Fibroblast of upper back skin (primary cell): ENCODE measurements at places on chromosomes 4 and X.
A peak's percentile ranks its signal among the peaks of the same experiment; 100 is the strongest.

DNA sequence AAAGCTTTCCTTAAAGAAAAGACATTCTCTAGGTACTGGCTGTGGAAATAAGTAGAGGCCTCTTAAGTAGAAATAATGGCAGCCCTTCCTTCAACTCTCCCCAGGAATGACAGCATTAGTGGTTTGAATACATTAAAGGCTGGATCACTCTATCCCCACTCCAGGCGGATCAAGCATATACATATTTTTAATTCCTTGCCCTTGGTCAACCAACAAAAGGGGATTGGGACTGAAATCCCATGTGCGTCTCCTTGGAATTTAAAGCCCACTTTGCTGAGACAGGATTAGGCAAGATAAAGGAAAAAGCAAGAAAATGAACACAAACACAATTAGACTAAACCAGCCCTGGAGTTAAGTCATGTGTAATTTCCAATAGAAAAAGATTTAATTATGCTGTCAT lies 391.3 kb downstream of the PPP1R2C start:
- no peak for DNase-seq

- no peak for DNase-seq
Measured at GRCh38 chrX:131577413-131577812, 33.5 kb downstream of the OR13H1 start.

- DNase-seq, result peak; percentile 47
Measured at GRCh38 chr4:182188622-182189021, 54.6 kb upstream of the TENM3 start.

GRCh38 chr4:8647094-8647570 lies 54.6 kb downstream of the CPZ start:
- DNase-seq, result no peak

DNA sequence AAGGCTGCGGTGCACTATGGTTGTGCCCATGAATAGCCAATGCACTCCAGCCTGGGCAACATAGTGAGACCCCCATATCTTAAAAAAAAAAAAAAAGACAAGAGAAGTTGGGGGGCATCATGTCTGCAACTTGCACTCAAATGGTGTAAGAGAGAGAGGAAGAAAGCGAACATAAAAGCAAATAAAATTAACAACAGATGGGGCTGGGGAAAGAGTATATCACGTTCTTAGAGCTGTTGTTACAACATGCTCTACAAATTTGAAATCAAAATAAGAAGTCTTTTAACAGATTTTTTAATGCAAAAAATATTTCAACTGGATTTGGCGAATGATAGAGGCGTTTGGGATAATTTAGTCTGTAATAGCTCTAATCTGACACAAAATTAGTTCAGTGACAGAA lies 144.9 kb downstream of the FNIP2 start:
- peak; percentile 52 for DNase-seq

GRCh38 chr4:53579826-53580225 lies 11.5 kb downstream of the LNX1 start:
- no peak for DNase-seq

DNA sequence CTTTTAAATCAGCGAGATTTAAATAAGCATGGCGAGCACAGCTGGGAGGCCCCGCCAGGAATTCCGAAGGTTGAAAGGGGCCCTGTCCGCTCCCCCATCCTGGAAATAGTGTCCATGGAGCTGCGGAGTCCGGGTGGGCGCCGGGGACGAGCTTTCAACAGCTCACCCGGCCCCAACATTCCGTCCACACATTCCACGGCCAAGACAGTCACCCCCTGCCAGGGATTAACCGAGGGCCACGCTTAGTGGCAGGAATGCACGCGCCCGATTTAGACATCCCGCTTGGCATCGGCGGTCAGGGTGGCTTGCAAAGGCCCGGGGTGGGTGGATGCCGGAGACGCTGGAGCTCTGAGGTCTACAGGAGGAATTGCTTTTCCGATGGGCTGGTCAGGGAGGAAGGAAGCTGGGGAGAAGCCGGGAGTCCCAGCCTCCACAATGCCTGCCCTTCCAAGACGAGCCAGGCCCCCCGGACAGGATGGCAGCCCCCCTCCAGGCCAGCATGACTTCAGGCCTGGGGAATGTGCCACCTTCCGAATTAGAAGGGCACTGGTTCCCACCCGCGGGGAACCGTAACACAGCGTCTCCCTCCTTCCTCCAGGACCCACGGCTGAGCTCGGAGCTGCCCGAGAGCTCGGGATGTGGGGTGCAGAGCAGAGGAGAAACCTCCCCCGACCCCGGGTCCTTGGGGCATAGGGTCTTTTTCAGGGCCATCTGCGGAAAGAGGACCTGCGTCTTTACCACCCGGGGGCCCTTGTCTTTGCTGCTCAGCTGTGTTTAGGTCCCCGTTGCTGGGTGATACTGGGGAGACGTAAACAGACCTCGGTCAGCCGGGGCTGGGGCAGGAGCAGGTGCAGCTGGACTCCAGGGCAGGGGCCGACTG lies 26.9 kb upstream of the PPP2R3B start:
- DNase-seq, result peak; percentile 65

DNA sequence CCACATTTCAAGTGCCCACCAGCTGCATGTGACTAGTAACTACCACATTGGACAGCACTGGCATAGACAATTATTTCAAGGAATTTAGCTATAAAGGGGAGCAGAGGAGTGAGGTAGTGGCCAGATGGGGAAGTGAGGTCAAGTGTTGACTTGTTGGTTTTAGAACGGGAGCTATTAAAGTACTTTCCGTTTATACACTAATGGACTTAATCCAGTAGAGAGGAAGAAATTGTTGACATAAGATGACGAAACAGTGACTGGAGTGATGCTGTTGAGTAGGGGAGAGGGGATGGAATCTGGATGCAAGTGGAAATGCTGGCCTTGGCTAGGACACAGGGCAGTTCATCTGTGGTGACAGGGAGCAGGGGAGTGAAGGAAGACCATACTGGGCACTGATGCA lies 154.4 kb downstream of the AMMECR1 start:
- no peak for DNase-seq

DNA sequence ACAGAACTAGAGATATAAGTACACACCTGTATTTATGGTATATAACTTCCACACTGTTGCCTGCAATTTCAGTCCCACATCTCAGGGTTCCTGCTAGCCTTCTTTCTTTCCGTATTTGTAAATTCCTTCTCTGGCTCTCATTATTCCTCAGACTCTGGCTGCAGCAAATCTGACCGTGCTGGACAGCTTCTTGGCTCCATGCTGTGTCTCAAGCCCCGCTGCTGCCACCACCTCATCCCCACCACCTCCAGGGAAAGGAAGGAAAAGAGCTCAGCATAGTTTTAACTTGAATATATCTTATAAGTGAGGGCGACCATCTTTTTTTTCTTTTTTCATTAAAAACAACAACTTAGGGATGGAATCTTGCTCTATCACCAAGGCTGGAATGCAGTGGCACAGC lies 155.6 kb upstream of the CXCL13 start:
- DNase-seq, result no peak

- no peak for DNase-seq
Measured at GRCh38 chr4:48195853-48196252, 61.8 kb upstream of the TXK start.

- DNase-seq, result peak; percentile 30
Measured at GRCh38 chr4:152937336-152938236, 1.5 kb downstream of the FHDC1 start.

GRCh38 chr4:154416190-154416547 lies 75.4 kb downstream of the DCHS2 start:
- no peak for DNase-seq

DNA sequence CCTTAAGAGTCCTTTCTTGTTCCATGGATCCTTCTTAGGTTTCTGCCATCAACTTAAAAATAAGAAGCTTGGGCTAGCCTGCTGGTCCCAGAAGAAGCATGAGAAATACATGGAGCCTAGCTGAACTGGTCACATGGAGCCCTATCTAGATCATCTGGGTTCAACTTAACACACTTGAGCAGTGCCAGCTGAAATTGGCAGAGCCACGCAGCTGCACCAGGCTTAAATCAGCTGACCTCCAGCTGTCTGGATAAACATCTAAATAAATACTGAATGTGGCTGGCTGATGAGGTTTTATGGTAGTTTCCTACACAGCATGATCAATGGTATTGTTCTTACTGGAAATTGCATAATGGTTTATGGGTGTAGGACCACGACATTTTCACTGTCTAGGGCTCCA lies 598.4 kb upstream of the FAM241A start:
- DNase-seq, result no peak

DNA sequence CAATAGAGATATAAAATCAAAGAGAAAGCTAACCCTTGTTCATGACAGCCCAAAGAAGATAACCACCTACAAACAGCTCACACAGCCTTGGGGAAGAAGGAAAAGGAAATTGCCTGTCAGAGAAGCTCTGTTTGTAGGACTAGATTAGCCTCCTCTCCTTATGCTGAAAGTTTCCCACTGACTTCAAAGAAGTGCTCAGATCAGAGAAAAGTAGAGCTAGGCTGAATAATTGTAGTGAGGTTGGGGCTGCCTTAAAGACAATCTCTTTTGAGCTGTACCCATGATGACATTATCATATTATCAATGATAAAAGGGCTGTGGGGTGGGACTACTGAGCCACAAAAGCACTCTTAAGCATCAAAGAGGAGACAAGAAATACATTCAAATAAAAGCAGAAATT lies 223.0 kb upstream of the GALNT7 start:
- no peak for DNase-seq

GRCh38 chr4:98908182-98908581 lies 20.8 kb downstream of the EIF4E start:
- no peak for DNase-seq

DNA sequence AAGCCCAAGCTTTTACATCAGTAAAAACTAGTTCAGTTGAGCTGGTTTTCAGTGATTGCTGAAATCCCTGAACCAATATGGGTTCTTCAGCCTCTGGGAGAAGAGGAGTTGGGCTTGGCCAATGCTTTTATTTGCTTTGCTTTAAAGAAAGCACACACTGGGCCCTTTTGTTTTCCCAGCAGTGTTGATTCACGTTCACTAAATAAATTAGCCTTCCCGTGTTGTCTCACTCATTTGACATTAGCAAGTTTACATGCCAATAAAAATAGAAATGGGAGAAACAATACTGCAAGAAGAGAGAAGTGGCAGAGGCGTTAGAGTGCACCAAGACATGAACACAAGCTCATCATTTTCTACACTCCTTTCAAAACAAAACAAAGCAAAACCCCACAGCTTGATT lies 136.2 kb downstream of the SHROOM3 start:
- DNase-seq, result no peak

- peak; percentile 46 for DNase-seq
Measured at GRCh38 chr4:125317525-125317877, 2.7 kb downstream of the FAT4 start.

- DNase-seq, result peak; percentile 93
Measured at GRCh38 chr4:184400375-184400870, 73.9 kb downstream of the IRF2 start.

DNA sequence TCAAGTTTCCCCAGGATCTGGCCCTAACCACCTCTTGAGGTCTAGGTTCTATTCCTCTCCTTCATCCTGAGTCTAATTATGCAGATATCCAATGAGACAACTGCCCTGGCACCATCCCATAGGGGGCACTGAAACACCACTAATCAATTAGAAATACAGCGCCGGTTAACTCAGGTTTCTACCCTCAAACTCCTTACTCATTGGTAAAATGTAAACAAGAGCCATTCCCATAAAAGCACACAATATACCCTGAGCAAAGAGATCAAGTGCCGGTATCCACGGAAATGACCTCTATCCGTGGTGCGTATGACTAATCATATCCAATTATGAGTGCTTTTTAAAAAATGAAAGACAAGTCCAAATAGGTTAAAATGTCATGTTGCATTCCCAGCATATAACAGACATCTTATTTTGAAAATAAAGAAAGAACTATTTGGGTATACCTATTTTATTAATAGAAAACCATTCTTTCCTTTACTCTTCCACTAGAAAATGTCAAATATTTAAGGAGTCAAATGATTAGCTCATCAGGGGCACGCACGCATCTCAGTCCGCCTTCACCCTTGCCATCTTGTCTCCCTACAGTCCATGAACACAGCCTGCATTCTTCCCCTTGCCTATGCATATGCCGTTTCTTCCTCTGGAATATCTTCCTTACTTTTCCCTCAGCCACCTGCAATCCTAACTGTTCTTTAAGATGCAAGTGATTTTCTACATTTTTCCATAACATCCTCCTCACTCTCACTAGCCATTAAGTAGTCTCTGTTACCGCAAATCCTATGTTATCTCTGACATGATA lies 141.1 kb downstream of the MAML3 start:
- DNase-seq, result peak; percentile 72

DNA sequence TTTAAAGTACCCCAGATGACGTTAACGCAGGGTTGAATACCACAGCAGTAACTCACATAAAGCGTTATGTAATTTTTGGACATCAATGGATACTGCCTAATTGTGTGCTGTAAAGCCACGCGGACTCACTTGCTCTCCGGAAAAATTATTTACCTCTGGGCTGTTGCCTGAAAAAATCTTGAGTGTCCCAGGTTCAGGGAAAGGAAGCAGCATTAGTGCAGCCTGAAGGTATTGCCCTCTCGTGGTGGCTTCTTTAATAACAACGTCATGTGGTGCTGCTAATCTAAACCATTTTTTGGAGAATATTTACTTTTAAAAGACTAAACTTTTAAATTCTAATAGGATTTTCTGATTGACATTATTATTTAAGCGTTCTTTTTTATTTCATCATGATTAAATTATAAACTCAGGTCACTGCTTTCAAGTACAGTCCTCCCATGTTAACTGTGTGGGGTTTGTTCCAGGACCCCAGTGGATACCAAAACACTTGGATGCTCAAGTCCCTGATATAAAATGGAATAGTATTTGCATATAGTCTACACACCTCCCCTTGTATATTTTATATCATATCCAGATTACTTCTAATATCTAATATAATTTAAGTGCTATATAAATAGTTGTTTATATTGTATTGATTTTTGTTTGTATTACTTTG lies 384.8 kb downstream of the FAM133A start:
- DNase-seq, result no peak

DNA sequence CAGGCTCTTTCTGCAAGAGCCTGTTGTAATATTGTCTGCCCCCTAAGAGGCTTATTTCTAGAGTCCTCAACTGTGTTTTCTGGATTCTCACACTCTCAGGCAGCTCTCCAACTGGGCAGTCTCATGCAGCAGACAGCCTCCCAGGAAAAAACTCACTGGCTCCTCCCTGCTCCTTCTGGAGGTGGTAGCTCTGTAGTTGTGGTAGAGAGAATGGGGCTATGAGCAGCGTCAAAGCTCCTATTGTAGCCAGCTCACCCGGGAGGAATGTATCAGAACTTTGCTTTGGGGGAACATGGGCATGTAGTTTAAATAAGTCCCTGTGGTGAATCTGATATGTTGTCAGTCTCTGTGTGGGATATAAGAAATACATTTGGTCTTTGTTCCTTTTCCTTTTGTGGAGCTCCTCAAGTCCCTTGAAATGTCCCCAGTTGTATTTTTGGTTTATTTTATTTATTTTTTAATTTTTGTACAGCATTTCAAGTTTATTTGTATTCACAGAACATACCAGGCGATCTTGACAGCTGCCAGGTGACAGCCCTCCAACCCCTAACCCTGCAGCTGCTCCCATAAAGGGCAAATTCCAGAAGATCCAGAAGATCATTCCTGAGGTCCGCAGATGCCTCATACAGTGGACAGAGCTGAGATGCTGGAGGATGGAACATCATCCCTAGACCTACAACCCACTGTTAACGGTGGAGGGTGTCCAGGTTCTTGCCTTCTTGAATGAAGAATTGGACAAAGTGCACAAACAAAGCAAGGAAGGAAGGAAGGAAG lies 45.7 kb downstream of the TRIM61 start:
- DNase-seq, result no peak
